ENCODE measurements at places on chromosomes 7 and 10.

GRCh38 chr10:88693392-88694020 is 12.5 kb upstream of the LIPK start:
- no peak for DNase-seq

GRCh38 chr10:132716691-132717490 is 69.1 kb downstream of the NKX6-2 start:
- DNase-seq = no peak

GRCh38 chr10:98485959-98486358 is 39.2 kb upstream of the HPS1 start:
- DNase-seq = no peak

DNA sequence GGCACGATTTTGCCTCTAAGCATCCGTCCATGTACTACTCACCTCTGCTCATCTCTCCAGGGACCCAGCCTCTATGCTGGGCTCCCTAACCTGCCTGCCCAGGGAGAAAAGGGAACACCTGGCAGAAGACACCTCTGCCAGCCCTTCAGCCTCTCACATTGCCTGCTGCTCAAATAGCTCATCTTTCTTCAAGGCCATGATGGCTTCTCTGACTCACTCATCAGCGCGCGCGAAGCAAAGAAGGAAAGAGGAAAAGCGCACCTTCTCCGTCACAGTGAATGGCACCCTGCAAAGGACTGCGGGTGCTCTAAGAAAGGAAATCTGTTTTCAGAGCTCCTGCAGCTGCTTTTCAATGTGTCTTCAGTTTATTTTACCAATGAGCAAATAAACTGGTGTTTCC is 174.0 kb downstream of the PRKAG2 start:
- DNase-seq = no peak

DNA sequence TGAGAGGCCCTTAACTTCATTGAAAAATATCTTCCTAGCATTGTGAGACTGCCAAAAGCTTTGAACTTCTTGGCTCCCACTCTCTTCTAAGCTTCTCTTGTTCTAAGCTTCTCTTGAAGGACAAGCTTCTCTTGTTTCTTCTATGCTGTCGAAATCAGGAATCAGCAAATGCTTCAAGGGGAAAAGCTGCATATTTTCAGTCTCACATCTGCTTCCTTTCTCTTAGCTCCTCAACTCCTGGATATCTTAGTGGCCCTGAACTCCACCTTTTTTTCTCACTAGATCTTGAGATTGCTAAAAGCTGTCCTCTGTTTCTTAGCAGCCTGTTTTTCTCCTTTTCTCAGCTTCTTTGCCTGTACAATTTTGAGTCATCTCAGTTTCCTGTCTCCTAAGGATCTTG is 73.0 kb downstream of the NEUROD6 start:
- DNase-seq = no peak

DNA sequence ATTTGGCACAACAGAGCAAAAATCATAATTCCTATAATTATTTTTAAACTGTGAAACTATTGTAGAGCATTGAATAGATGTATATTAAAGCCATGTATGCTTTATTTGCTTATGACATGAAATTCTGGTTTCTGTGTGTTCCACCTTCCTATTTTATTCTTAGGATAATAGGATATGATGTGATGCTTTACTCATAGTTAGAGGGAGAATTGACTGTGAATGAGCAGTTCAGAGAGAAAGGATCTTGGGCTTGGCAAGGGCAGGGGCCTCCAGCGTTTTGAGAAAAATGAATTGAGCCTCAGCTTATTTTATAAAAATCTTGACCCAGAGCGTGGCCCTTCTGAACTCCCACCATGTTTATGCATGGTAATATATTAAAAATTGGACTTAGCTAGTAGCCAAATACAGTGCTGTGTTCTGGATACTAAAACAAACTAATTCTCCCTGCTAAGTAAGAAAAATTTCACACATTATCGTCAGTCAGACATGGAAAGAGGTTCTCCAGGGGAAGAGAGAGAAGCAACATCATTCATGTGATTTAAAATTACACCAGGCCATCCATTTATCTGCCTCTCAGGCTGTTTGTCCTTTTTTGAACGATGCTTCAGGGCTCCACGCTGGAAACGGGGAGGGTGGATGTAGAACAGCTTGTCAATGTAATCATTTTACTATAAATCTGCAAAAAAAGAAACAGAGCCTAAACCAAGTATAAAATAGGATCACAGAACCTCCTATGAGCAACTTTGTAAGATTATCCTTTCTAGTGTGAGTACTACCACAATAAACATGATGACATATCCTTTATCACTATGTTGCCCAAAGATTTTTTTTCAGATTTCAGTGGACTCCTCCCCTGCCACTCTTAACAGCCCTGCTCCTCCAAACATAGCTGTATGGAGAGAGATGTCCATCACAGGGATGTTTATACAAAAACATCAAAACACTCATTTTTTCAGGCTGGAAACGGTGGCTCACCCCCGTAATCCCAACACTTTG is 258.1 kb upstream of the C7orf33 start:
- DNase-seq = no peak

- no peak for DNase-seq
Observed at GRCh38 chr7:41478187-41478586, 224.7 kb downstream of the INHBA start.

- no peak for DNase-seq
Observed at GRCh38 chr7:42931447-42931833, 534 bp downstream of the PSMA2 start.

DNA sequence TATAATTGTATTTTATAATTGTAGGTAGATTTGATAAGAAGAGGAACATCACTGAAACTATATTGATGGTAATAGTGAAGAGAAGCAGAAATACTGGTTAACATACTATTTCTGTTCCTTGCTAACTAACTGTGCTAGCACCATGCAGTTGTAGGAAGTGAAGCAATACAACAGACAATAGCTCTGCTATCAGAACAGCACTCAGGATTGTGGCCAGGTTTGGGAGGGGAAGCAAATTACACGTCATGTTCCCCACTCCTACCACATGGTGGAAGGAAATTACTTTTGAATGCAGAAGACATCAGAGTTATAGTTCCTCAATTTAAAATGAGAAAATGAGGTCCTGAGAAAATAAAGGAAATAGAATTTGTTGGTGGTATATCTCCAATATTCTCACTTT is 151.1 kb downstream of the DGKB start:
- DNase-seq = no peak

GRCh38 chr7:126699707-126700106 is 553.0 kb downstream of the GRM8 start:
- DNase-seq = no peak
